ENCODE measurements at places on chromosomes 7 and 10.

- DNase-seq, result no peak
Observed at GRCh38 chr10:36278176-36278575, 636.1 kb upstream of the FZD8 start.

- DNase-seq, result no peak
Observed at GRCh38 chr10:14529351-14529750, 198.6 kb upstream of the FRMD4A start.

GRCh38 chr10:48690791-48691660, 6.4 kb downstream of the WDFY4 start:
- no peak for DNase-seq

- peak; percentile 56 for DNase-seq
Observed at GRCh38 chr10:123582084-123582989, 83.8 kb upstream of the GPR26 start.

GRCh38 chr7:107167483-107168232, 1.1 kb upstream of the HBP1 start:
- DNase-seq, result peak; percentile 78

DNA sequence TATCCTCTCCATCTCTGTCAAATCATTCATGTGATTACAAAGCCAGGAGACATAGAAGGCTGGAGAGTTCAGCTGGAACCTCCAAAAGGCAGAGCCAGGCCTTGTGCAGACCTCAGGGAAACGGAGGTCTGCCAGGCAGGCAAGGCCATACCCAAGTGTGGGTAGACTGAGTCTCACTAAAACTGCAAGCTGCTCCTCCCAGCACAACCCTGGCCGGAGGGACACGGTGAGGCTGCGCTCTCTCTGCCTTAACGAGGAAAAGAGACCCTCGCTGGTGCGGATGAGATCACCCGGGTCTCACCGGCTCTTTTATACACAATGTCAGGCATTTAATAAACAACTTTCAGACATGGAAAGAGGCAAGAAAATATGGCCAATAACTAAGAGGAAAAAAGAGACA, 66.1 kb upstream of the INPP5A start:
- DNase-seq, result no peak

- peak; percentile 9 for DNase-seq
Observed at GRCh38 chr7:15007507-15007906, 105.0 kb upstream of the DGKB start.

DNA sequence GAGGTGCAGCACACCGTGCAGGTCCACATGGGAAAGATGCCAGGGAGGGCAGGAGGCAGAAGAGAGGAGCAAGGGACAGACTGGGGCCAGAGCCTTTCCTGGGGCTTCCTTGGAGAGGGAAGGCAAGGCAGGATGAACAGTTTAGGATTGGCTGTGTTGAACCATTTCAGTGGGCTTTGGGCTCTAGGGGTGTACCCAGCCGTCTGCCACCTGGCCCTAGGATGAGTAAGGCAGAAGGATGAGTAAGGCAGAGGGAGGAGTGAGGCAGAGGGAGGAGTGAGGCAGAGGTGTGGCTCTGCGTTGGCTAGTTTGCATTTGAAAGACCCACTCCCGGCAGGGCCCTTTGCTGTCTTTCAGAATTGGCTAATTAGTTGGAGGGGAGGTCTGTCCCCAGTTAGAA, 31.5 kb upstream of the PRF1 start:
- no peak for DNase-seq

DNA sequence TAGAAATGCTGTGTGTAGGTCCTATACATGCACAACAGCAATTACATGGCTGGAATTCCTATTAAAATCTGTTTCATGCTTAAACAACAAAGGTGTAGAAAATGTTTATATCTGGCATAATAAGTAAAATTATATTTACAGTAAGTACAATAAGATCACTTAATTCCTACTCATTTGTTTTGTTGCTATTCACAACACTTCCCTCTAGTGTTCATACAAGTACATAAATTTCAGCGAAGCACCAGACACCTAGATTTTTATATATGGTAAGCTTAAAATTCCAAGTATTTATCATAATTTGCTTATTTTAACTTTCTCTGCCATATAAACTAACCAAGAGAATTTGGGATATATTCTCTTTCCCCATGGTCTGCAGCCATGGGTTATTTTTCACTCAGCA, 51.8 kb upstream of the ANK3 start:
- no peak for DNase-seq

DNA sequence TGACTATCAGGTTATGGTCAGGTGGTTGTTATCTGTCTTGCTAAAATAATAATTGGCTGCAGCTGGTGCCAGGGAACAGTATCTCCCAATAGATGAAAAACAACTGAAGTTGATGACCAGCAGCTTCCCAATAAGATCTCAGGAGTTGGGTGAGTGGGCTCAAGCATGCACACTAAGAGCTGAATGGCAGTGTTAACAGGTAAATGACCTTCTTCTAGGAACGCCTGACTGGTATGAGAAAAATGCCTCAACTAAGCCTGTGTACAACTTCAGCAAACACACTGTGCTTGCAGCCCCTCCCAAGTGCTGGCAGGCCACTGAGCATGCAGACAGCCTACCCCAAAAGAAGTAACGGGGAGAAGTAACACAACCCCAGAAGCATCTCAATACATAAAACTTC, 636.9 kb downstream of the ACTR3B start:
- no peak for DNase-seq

GRCh38 chr7:78438433-78438832, 639.9 kb downstream of the PHTF2 start:
- no peak for DNase-seq

- DNase-seq, result no peak
Observed at GRCh38 chr7:130142654-130143333, 62.4 kb downstream of the TMEM209 start.

DNA sequence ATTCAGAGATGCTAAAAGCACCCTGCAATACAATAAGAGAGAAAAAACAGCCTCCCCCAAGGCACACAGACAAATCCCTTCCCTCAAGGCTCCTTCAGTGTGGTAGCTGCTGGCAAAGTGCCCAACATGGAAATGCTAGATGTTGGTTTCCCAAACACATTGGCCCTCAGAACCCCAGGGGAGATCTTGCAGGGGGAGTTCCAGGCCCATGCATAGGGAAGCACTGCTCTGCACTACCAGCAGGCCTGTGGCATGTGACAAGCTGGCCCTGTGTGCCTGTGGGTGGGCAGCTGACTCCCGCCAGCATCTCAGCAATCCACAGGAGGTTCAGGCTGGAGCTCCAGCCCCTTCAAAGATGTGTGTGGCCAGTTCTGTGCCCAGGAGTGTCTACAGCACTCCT, 16.8 kb upstream of the CSGALNACT2 start:
- DNase-seq, result no peak

DNA sequence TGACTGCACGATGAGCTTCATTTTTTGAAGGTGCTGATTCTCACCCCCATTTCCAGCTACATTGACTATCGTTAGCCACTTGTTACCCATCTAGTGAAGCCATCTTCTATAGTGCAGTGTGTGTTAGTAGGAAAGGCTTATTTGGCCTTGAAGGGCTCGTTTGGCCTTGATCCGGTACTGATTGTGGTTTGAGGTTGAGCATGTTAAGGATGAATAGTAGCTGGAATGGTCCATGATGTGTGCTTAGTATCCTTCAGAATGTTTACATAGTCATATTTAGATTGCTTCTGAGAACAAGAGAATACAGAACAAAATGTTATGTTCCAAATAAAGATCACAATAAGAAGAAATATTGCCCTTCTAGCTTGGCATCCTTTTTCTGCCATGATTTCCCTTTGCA, 591.5 kb downstream of the AUTS2 start:
- DNase-seq, result no peak

- DNase-seq, result no peak
Observed at GRCh38 chr7:131004371-131004770, 270.4 kb upstream of the KLF14 start.

GRCh38 chr10:116752969-116753665, 10.8 kb upstream of the HSPA12A start:
- no peak for DNase-seq

- DNase-seq, result no peak
Observed at GRCh38 chr7:157603716-157604115, 266.9 kb downstream of the DNAJB6 start.

- DNase-seq, result no peak
Observed at GRCh38 chr10:113683300-113683699, 3.6 kb downstream of the CASP7 start.

GRCh38 chr10:131691481-131692090, 209.2 kb upstream of the PPP2R2D start:
- no peak for DNase-seq

DNA sequence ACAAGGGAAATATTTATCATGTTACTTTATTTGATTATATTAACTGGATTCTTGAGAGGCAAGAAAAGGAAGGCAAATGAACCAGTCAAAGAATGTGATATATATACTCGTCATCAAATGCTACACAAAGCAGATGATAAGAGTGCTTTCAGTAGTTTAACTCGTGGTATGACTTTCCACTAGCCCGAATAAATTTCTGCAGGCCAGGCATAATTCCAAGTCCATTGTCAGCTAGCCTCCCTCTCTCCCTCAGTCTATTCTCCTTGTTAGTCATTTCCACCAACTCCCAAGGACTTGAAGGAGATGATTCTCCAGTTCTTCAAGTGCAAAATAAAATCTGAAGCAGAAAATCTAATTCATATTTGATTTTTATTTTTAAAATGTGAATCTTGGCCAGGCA, 190.5 kb downstream of the GLI3 start:
- DNase-seq, result no peak

GRCh38 chr10:98460837-98461499, 14.2 kb upstream of the HPS1 start:
- peak; percentile 96 for DNase-seq

DNA sequence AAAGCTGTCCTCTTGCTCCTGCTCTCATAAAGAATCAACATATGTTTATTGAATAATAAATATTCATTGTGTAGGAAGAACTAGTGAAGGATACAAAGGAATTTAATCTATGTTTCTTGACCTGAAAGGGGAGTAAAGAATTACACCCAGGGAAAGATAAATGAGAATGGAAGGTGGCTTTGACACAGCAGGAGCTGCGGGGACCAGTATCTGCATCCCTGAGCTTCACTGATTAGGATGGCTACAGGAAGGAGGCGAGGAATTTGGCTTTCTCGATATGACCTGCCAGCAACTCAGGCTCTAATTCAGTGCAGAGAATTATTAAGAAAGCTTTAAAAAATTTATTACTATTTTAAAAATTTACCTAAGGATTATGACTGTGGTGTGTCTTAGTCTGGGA, 194.6 kb downstream of the SEC23IP start:
- DNase-seq, result no peak

DNA sequence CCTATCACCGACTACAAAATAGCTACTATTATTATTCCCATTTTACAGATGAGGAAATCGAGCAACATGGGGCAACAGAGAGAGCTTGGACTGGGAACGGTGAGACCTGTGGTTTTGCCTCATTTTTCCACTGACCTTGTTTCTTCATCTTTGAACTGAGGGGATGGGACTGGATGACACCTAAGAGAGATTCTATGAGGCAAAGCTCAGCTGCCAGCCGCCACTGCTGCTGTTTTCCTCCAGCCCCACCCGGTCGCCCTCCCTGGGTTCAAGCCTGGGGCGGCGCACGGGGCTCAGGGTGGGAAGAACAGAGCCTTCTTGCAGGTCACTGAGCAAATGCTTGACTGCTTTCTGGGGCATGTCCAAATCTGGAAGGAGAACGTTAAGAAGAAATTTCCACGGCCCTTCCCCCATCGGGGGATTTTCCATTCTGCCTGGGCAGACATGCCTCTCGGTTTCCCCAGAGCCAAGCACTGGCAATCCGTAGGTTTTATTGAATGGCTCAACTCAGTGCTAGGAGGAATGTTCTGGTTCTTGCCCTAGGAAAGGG, 12.3 kb downstream of the DDIT4 start:
- DNase-seq, result no peak

- DNase-seq, result peak; percentile 49
Observed at GRCh38 chr10:6579904-6580278, at the start of gene PRKCQ. PRKCQ (minus strand) TSS chr10:6580276; CDS start chr10:6515135, 65,141 bp downstream.

DNA sequence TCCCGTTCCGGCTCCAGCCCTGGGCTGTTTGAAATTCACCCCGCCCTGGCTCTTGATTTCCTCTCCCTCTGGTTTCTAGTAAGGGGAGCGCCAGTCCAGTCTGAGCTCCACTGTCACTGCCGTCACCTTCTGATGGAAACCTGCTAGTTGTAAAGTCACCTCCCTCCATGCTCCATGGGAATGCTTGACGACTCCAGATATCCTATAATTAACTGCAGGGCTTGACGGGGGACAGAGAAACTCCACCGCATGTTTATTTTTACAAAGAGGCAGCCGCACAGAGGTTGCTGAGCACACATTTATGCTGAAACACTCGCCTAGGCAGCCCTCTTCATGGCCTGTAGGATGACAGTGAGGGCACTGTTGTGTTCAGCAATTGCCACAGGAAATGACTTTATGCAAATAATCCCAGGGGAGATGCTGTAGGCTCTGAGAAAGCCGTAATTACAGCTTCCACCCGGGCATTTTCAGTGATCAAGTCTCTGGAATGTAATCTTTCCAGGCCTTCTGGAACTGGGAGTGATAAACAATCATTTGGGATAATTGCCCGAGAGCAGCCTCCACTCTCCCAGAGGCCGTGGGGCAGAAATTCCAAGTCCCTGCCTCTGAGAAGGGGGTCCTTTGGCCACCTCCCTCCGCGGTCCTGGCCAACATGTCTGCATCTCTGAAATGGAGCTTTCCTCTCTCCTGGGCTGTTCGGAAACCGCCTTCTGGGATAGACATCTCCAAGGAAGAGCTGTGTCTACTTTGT, 300.5 kb downstream of the KLF6 start:
- peak; percentile 40 for DNase-seq

DNA sequence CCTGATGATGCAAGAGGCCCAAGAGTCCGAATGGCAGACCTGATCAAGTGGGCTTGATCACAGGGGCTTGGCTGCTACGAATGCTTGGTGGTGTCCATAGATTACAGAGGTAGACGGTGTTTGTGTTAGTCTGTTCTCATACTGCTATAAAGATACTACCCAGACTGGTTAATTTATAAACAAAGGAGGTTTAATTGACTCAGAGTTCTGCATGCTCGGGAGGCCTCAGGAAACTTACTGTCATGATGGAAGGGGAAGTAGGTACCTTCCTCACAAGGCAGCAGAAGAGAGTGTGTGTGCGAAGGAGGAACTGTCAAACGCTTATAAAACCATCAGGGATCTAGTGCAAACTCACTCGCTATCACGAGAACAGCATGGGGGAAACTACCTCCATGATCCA, 268.9 kb upstream of the KLF6 start:
- DNase-seq, result no peak

- no peak for DNase-seq
Observed at GRCh38 chr10:29353305-29353704, 64.4 kb downstream of the LYZL1 start.

GRCh38 chr10:69146759-69147158, 22.8 kb downstream of the VPS26A start:
- DNase-seq, result peak; percentile 17

- peak; percentile 2 for DNase-seq
Observed at GRCh38 chr7:29146057-29146706, at the start of gene CPVL. CPVL (minus strand) TSS chr7:29146537; CDS start chr7:29121061, 25,476 bp downstream.

GRCh38 chr7:155986497-155987160, 174.4 kb upstream of the SHH start:
- DNase-seq, result no peak

GRCh38 chr10:71970331-71970730, 6.1 kb downstream of the CHST3 start:
- DNase-seq, result peak; percentile 25
